ENCODE measurements at places on chromosomes 5 and 9.

- peak; percentile 27 for DNase-seq
Observed at GRCh38 chr9:84620338-84620737, 49.2 kb upstream of the NTRK2 start.

DNA sequence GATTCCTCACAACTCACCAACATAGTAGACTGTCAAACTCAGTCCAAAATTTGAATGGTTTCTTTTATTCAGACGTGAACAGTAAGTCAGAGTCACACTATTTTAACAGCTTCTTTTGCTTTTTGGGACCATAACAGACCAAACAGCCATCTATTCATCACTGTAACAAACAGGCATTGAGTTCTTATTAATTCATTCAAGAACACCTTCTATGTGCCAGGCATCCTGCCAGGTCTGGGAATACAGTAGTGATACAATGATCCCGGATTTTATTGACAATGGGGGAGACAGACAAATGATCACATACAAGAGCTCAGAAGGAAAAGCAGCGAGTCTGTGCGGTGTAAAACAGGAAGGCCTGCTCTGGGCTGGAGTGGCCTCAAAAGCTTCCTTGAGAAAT, 153.3 kb upstream of the ERCC6L2 start:
- no peak for DNase-seq

DNA sequence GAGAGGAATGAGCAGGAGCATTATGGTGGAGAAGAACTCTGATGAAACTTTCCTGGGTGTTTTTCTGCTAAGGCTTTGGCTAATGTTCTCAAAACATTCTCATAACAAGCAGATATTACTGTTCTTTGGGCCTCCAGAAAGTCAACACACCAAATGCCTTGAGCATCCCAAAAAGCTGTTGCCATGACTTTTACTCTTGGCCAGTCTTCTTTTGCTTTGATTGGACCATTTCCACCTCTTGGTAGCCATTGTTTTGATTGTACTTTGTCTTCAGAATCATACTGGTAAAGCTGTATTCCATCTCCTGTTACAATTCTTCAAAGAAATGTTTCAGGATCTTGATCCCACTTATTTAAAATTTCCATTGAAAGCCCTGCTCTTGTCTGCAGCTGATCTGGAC, 139.6 kb downstream of the MAN2A1 start:
- DNase-seq, result no peak

- peak; percentile 32 for DNase-seq
Observed at GRCh38 chr5:19795218-19795617, 192.8 kb downstream of the CDH18 start.

GRCh38 chr9:14627513-14627912, 65.7 kb downstream of the ZDHHC21 start:
- no peak for DNase-seq

DNA sequence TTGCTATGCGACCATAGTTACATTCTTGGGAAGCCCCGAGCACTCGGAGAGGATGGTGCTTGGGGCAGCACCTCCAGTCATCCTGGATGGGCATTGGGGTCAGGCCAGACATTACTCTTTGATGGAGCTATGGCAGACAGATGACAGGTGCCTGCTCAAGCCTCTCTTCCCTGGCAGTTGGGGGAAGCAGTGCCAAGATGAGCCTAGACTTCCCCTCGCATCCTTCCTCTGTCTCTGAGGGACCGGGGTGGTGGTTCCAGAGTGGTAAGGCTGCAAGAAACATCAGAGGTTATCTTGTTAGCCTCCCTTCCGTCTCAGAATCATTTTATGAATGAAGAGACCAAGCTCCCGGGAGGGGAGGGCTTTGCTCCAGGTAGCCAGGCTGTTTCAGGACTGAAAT, 2.8 kb upstream of the HMCN2 start:
- no peak for DNase-seq

DNA sequence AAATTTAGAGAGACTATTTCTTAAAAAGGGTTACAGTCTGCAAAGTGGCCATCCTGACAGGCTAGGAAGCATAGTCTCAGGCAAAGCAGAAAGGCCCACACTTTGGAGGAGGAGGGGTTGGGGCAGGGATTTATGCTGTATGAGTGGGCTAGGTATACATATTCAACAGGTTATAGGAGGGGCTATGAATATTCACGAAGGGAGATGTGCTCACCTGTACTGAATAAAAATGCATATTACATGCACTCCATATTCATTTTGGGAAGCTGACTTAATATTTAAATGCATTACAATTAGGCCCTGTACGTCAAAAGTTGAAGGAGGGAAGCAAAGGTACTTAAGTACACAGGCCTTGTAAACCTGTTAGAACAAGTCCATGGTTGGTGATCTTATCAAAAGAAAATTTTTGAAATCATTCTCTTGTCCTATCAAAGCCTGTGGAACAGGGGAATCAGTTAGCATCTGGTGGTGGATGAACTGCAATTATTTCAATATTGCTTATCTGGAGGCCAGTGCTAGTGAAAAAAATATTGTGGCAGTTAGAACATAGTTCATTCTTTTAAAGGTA, 1.6 kb downstream of the CENPP start:
- DNase-seq, result no peak

GRCh38 chr9:114505187-114506081, at the start of gene WHRN:
WHRN (minus strand) TSS chr9:114505473; CDS start chr9:114504801, 672 bp downstream.
- peak; percentile 98 for DNase-seq

- DNase-seq, result no peak
Observed at GRCh38 chr5:124692324-124692723, 54.1 kb downstream of the ZNF608 start.

DNA sequence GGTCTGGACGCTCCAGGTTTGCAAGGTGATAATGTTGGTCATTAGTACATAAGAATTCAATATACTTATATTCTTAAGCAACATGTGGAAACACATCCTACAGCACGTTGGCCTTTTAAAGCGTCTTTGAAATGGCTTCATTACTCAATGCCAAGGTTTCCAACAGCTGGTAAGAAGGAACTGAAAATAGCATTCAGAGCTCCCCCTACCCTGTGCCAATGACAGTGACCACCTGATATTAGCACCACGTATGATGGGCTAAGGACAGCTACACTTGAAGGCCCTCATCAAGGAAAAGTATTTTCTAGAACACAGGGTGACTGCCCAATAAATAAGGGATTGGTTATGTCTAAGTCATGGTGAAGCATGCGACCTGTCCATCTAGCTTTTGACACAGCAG, 9.9 kb downstream of the ZNF622 start:
- DNase-seq, result no peak

GRCh38 chr9:114372921-114373448, 14.8 kb downstream of the AKNA start:
- no peak for DNase-seq

DNA sequence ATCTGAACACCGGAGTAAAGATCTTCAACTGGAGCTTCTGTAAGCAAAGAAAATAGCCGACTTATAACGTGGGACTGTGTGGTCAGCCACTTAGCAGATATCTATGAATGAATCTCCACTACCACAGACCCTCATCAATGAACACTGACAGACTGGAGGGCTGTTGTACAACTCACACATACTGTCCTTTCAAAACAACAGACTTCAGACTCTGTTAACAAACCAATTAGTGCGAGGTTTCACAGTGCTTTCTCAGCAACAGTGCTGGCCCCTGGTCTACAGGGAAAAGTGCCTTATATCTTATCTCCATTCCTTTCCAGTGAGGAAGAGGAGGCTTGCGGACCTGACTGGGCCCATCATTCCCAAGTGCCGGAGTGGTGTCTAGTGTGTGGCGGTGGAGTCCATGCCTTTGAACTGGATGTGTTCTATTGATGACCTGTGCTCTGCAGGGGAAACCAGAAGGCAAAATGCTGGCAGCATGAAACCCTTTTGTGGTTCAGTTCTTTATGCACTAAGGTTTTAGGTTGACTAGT, 33.8 kb downstream of the TSTD2 start:
- DNase-seq, result no peak

DNA sequence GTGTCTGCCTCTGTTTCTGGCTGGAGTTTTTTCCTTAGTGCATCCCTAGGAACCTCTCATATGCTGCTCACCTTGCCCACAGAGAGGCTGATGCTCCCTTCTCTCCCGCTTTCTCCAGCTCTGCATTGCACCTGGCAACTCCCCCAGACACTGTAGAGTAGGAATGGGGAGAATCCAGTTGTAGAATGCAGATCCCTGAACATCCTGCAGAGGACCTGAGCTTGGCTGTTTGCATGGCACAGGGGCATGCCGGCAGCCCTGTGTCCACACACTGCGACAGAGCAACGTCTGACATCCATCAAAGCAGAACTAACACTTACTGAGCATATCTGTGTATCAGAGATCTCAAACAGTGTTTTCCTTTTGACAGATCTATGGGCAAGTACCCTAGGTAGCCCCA, 19.9 kb downstream of the IDNK start:
- no peak for DNase-seq

DNA sequence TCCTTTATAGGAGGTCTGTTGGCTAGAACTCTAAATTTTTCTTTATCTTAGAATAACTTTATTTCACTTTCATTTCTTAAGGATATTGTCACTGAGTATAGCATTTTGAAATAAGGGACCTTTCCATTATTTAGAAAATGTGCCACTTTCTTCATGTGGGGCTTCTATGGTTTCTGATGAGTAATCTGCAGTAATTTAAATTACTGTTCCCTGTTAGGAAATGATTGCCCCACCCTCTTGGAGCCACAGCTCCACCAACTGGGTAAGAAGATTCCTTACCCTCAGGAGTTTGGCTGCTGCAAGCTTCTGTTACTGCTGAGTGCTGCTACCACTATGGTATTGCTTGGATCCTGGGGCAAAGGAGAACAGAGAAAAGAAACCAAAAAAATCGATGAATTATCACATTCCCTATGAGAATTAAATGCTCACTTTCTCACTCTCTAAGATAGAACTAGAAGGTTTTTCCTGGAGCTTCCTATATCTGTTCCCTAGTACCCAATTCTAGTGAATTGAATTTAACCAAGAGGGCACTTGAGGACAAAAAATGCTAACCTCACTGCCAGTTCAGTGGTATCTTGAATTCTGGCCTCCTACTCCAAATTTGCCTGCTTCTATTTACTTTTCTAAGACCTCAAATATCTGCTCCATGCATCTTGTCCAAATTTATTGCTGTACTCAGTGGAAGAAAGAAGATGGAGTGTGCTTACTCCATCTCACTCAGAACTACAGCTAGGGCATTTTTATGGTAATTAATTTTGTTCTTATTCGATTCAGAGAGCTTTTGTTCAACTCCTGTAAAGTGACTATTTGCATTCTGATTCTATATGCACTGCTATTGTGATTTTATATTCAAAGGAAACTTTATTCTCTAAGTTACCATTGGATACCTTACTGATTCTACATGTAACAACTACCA, 2111.3 kb downstream of the MAT2B start:
- DNase-seq, result no peak

DNA sequence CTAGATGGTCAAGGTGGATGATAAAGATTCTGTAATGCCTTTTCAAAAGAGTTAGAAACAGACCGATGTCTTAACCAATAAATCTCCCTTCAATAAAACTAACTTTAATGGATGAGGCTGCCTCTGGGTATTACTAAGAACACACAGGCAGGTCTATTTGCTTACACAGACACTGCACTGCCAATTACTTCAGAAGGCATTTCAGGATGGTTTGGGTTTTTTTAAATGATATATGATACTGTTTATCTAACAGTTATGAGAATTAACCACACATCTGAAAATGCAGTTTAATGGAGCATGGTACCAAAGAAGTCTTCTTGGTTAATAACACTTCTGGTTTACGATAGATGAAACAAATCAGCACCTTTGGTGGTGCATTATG, 367.9 kb upstream of the GRAMD2B start:
- no peak for DNase-seq

GRCh38 chr9:114405294-114406034, 17.7 kb upstream of the AKNA start:
- DNase-seq, result peak; percentile 88

GRCh38 chr9:110156902-110157301, 51.1 kb downstream of the C9orf152 start:
- DNase-seq, result no peak

DNA sequence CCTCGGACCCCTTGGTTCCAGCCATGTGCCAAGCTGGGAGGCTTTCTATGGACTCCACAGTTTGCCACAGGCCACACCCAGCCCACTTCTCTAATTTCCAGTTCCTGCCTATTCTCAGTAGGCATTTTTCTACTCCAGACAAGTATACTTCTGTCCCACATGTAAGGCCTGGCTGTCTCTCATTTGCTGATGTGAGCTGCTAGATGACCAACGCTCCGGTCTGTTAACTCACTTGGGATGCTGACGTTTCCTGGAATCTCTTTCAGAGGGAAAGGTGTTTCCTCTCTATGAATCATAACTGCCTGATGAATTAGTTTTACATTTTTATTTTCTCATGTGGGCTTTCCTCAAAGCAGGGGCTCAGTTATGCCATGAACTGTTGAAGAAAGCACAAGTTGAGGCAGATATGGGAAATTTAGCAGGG, 36.3 kb downstream of the ERGIC1 start:
- no peak for DNase-seq

GRCh38 chr5:156164306-156164705, 162.7 kb upstream of the SGCD start:
- no peak for DNase-seq

DNA sequence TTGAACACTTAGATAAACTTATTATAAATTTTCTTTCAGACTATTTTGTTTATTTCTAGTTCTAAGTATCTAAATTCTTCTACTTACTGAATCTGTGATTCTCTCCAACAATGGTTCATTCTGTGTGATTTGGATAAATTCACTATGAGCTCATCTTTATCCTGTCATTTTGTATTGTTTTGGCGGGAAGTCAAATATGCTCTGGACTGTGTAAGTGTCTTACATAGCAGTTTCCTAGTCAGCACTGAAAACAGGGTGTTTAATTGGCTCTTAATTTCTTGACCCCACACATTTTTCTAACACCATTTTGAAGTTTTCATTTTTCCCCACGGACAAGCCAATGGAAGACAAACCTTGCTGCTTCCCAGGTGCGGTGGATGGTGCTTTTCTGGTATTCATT, 207.0 kb upstream of the ACO1 start:
- no peak for DNase-seq

DNA sequence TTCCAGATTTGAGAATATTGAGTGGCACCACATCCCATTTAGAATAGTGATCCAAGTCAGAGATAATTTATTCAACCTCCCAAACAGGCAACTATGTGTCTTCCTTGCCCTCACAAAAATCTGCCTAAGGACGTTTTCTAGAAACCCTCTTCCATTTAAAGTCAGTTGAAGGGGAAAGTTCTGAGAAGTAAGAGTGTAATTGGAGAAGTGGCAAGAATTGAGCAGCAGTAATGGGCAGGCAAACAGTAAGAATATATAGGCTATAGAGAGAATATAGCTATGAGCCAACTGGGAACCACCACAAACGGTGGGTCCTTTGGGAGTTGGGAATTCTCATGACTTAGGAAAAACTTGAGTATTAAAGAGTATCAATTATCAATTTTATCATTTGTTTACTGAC, 31.1 kb upstream of the CETN3 start:
- DNase-seq, result no peak

GRCh38 chr9:81519816-81520495, 169.4 kb downstream of the TLE1 start:
- DNase-seq, result no peak

GRCh38 chr5:174744896-174745295, 20.5 kb downstream of the MSX2 start:
- no peak for DNase-seq

- peak; percentile 23 for DNase-seq
Observed at GRCh38 chr5:55232271-55232984, 980 bp downstream of the CCNO start.

- no peak for DNase-seq
Observed at GRCh38 chr9:95985440-95986055, 110.1 kb downstream of the ERCC6L2 start.
